ENCODE measurements at places on chromosomes 3 and 15.

- peak; percentile 48 for DNase-seq
Observed at GRCh38 chr15:63156755-63157117, 541 bp downstream of the RPS27L start.

- DNase-seq = no peak
Observed at GRCh38 chr3:116981089-116981488, 271.5 kb downstream of the TUSC7 start.

DNA sequence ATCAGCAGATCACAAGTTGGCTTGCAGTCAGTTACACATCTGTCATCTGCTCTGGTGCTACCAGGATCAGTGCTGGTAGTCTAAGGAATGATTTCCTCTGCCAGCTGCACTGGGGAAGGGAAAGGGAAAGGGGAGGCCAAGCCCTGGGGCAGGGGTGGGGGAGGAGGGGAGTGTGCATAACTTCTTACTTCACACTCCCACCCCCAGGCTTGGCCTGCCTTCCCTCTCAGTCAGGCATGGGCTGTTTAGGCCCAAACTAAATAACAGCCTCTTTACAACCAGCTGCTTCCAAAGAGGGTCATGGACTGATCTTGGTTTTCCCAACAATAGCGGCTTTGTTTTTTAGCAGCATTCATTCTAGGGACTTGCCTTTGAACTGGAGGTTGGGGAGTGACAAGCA is 86.1 kb upstream of the PSMD6 start:
- DNase-seq = peak; percentile 77

DNA sequence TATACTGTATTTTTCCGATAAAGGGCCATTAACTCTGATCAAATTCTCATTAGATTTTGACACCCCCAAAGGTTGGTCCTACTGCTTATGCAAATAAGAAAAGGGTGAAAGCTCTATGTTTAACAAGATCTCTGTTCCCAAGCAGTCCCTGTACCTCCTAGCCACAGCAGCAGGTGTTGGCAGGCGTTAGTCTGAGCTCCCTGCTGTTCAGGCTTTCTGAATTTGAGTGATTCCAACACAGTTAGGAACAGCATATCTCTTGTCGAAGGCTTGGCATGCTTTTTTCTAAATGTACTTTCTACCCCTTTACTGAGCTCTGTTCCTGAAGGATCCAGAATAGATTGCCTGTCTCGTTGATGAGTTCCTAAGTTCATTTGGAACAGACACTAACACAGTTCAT is 42.3 kb downstream of the MITF start:
- DNase-seq = peak; percentile 48

GRCh38 chr3:113222451-113223086 is 11.2 kb downstream of the BOC start:
- DNase-seq = no peak

DNA sequence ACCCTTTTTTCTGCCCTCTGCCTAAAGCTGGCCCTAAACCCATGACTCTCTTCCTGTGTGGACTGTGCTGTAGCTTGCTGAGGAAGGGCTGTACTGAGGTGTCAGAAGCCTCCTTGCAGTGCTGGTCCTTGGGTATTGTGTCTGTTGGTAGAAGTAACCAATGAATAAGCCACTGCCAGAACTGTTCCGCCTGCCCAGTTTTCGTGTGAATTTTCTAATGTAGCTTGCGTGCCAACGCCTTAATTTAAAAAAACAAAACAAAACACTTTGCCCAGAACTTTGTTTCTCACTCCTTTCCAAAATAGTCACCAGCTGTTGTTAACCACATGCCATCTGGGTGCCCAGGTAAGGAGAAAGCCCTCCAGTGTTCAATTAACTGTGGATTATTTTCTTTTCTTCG is 101.9 kb downstream of the KLHL25 start:
- peak; percentile 18 for DNase-seq

DNA sequence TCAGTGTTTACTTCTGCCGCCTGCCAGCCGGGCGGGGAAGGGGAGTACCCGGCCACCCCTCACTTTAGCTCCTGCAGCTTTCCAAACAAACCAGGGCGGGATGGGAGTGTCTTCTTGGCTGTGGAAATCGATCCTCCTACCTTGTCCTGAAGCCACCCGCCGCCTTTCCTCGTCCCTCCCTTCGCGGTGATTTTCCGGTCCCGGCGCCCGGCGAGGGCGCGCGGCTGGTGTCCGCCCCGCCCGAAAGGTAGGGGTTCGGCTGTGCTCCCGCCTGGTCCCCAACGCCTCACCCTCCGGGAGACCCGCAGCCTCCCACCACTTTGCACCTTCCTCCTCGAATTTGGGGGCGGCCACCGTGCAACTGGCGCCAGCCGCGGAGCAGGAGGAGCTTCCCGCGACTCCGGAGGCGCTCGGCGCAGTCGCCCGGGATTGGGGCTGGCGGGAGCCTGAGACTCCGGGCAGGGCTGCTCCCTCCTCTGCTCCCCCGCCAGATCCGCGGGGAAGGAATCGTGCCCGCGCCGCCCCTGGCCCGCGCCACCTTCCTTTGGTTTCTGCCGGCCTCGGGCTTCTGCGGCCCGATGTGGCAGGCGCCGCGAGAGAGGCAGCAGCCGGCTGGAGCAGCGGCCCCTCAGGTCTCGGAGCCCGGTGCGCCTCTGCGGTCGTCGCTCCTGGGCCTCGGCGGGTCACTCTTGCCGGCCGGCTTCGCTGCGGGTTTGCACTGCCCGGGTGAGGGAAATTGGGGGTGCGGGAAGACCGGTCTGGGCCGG is 30.7 kb upstream of the ST3GAL6 start:
- peak; percentile 46 for DNase-seq

- no peak for DNase-seq
Observed at GRCh38 chr3:132773071-132773619, 50.9 kb upstream of the NPHP3 start.

GRCh38 chr3:177041021-177041729 is 156.1 kb downstream of the TBL1XR1 start:
- DNase-seq = peak; percentile 72

DNA sequence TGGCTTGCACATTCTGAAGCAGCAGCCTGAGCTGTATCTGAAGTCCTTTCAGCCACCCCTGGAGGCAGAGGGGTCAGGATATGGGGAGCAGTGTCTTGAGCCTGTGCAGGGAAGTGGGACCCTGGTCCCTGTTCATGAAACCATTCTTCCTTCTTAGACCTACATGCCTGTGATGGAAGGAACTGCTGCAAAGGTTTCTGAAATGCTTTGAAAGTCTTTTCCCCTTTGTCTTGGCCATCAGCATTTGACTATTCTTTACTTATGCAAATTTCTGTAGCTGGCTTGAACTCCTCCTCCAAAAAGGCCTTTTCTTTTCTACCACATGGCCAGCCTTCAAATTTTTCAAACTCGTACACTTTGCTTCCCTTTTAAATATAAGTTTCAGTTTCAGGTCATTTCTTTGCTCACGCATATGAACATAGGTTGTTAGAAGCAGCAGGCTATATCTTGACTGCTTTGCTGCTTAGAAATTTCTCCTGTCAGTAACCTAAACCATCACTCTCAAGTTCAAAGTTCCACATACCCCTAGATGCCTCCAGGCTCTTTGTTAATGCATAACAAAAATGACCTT is 62.3 kb downstream of the GALK2 start:
- DNase-seq = no peak

DNA sequence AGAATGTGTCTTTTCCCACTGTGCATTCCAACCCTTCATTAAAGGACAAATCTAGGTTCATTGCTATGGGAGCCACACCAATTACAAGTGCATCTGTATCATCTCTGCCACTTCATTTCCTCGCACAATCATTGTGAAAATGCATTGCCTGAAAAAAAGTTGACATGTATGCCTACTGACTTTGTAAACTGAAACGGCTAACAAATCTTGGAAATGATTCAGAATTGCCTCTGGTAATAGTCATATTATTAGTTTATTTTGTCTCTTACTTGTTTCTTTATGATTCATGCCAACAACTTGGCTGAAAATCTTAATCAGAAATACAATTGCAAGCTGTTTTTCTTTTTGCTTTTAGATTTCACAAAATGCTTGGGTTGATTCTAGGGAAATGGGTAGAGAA is 497.1 kb downstream of the ZIC1 start:
- DNase-seq = no peak

GRCh38 chr3:13963137-13963886 is 83.4 kb upstream of the WNT7A start:
- no peak for DNase-seq

GRCh38 chr15:58517682-58518525 is 86.1 kb downstream of the LIPC start:
- peak; percentile 63 for DNase-seq

DNA sequence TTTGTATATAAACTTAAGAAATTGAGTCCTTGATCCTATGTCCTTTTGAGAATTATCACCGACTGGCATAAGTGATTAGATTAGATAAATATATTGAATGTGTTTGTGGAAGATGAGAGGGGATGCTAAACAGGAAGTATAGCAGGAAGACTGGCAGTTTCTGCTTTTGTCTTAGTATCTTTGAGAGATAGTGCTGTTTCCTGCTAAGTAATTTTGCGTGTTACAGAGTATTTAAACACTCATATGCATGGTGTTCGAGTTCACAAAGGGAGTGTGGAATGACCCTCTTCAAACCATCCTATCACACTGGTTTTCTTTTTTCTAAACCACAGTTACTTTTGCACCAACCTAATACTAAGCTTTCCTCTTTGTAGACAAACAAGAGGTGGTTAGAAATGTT is 106.0 kb downstream of the KLHL25 start:
- no peak for DNase-seq

DNA sequence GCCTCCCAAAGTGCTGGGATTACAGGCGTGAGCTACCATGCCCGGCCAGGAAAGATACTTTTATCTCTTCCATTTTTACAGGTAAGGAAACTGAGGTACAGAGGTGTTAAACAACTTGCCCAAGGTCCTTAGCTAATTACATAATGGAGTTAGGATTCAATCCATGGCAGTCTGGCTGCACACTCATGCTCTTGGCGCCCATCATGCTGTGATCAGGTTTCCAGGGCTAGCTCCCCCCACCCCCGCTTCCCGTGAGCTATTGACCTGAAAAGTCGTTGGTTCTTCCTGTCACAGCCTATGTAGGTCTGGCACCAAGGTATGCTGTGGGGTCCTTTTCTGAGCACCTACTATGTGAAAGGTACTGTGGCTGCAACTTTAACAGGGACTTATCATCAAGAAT is 55.9 kb upstream of the LARS2 start:
- DNase-seq = no peak

DNA sequence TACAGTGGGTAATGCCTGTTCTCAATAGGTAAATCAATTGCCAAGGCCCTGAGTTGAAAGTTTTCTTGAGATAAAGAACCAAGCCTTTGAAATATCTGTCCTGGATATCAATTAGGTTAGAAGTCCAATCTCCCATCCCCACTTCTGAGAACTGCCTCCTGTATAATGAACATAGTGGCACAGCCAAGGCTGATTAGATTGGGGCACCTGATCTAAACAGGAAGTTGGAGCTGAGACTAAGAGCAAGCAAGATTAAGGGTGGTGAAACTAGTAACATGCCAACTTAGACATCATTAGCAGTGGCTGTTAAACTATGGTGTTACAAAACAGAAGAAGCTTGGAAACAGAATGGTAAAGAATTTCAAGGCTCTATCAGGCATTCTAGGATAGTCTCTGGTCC is 137.7 kb upstream of the TMEM108 start:
- DNase-seq = no peak

- no peak for DNase-seq
Observed at GRCh38 chr3:32384938-32385337, 6.7 kb upstream of the CMTM7 start.

DNA sequence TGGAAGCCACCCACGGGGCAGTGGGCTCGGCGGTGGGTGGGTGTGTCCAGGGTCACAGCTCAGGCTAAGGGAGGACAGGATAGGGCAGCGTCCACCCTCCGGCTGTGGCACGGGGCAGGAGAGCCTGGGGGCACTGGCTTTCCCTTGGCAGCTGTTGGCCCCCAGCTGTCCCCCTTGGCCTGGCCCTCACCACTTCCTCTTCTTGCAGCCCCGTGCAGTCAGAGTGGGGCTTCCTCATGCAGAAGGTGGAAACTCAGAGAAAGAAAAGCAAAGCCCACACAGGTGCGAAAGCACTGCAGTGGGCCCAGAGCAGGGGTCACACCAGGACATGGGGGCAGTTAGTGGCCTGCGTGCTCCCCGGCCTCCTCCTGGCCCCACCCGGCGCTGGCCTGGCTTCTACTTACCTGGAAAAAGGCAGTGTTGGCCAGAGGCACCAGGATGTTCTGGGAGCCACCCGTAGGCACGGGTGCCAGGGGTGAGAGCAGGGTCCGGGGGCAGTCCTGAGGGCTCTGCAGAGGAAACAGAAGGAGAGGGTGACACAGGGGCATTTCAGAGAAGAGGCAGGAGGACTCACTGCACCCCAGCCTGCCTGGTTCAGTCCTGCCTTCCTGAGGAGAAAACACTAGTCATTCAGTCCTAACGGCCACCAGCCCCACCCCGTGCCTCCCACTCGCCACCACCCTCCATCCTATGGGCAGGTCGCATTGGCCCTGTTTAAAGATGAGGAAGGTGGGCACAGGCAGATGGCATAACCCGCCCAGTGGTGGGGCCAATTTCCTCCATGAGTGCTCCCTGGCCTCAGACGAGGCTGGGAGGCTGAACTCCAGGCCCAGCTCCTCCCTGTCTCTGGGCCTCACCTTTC is 28.3 kb downstream of the PLXND1 start:
- no peak for DNase-seq

GRCh38 chr15:93683651-93684050 is 547.7 kb upstream of the MCTP2 start:
- no peak for DNase-seq

GRCh38 chr15:64695561-64695992 is 79.8 kb downstream of the RBPMS2 start:
- peak; percentile 72 for DNase-seq

DNA sequence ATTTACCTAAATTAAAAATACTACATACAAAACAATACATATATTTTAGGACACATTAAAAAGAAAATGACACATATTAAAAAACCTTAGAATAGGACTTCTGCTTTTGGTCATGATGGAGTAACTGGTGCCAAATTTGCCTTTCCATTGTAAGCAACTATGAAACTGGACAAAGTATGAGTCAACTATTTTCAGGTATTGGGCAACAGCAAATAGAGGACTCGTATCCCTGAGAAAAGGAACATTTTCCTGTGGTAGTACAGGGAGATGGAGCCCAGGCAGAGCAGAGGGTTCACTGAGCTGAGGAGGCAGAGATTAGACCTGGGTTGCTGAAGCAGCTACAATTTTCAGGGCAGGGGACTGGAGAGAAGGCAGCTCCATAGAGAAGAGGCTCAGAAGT is 14.7 kb downstream of the CCR1 start:
- no peak for DNase-seq

DNA sequence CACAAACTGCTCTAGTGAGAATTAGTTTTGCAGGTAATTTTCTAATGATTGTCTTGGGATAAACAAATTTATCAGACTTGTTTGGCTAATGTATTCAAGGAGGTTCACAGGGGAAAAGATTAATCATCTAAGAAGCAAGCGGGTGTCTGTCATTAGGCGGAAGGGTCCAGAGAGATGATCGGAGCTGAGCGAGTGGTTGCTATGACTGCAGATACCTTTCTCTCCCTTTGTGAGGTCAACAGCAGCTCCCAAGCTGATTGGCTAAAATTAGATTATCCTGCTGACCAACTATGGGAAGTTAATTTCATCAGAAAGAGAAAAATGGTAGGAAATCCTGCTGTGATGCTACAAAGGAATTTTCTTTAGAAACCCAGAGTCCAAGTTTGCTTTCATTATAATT is 276.0 kb downstream of the SOX2 start:
- no peak for DNase-seq

GRCh38 chr15:89672221-89673164 is 6.7 kb downstream of the PLIN1 start:
- DNase-seq = peak; percentile 24

- DNase-seq = no peak
Observed at GRCh38 chr15:42080186-42080918, 14.0 kb downstream of the PLA2G4D start.

Data from Ammon's horn (tissue), 1 donor.